HCT116 (cell line): ENCODE measurements at places on chromosomes 7 and 10.

DNA sequence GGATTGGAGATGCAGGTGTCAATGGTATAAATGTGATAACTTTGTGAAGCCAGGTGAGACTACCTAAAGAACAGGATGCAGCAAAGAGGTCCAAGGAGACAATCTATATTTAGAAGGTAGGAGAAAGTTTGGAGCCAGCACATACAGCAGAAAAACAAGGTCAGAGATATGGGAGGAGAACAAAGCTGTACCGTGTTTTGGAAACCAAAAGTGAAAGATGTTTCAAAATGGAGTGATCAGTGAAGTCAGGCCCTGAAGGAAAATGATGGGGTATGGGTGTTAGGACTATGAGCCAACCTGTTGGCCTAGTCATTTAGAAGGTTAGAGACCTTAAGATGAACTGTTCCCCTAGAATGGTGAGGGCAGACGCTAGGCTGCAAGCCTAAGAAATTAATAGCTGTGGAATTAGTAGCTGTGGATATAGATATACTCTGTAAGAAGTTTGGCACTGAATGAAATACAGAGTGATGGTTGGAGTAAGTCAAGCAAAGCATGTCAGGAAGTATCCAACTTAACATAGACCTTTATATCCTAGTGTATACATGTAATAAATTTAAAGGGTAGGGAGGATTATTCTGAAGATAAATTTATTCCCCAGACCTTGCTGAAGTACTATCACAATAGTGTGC, 149.8 kb upstream of the WNT16 start:
- no peak for DNase-seq

DNA sequence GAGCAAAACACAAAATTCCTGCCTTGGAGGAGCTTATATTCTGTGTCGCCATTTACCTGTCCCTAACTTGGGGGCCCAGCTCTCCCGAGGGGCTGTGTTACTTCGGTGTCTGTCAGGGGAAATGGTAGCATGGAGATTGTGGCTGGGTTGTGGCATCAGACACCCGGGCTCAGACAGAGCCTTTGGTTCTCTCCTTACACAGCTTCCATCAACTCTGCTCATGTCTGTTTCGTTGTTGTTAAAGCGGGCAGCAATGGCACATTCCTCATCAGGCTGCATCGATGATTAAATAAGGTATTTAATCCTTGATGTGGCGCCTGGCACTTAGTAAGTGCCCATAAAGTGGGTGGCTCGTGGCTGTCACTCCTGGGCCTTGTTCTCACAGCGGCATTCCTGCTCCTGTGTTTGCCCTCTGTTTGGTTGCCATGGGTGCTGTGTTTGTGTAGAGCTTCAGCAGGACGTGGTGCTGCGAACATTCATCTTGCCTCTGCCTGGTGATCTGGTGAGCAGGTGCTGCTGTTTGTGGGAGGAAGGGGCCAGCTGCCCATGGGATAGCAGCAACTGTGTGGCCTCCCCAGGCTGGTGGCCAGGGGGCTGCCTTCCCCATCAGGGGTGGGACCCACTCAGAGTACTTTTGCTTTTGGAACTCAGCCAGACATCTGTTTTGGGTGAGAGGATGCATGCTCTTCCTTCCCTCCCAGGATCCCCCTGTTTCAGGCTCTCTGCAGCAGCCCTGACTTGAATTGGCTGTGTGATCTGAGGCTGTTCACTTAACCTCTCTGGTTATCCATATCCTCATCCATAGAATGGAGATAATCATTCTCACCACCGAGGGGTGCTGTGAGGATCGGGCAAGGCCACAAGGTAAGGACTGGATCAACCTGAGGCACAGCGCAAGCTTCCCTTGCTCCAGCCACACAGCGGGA, 207.2 kb upstream of the SVIL start:
- DNase-seq, result no peak

- no peak for DNase-seq
Observed at GRCh38 chr7:22316914-22317313, 40.0 kb downstream of the RAPGEF5 start.

DNA sequence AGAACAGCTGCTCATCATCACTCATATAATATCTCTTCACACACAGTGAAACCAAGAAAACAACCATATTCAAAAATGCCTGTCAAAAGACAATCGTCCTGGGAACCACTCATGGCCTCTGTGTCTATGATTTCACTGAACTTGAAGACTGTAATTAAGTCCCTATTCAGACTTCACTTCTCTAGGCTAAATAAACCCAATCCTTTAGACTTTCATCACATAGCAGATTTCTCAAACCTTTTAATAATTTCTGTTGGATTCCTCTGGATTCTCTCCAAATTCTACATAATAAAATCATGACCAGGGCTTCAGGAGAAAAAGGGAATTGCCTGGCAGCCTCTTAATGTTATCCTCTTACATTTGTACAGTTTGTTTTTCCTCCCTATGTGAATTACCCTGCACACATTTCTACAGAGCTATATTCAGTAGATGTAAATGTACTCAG, 201.1 kb downstream of the LRRN3 start:
- no peak for DNase-seq

DNA sequence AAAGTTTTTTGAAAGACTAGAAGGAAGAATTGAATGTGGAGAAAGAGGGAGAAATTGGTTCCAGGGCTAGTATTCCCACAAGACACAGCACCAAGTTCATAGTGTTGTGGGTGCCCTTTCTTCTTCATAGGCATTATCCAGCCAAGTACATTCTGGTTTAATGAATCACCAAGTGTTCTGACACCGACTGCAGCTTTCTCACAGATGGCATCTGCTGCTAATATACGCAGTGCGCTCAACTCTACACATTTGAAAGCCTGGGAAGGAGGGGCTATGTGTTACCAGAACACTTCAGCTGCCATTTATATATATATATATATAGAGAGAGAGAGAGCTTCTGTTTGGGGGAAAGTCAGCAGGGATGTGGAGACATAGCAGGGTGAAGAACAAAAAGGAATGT, 1168.4 kb downstream of the GATA3 start:
- DNase-seq, result no peak

GRCh38 chr10:484925-485661, 204.4 kb downstream of the DIP2C start:
- DNase-seq, result no peak

DNA sequence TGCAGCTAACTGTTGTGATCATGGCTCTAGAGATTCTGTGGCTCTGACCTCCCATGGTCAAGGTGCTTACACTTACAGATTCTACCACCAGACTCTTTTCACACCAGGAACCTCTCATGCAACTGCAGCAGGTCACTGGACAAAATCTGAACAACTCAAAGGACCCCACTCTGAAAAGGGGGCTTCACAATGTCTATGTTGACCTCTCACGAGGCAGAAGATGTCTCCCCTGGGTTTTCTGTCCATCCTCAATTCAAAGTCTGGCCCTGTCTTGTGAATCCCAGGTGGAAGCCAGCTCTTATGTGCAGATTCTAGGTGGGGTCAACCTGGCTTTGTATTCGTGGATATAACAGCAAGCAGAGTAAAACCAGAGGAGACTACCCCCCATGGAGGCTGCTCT, 118.6 kb upstream of the ZNF479 start:
- no peak for DNase-seq

DNA sequence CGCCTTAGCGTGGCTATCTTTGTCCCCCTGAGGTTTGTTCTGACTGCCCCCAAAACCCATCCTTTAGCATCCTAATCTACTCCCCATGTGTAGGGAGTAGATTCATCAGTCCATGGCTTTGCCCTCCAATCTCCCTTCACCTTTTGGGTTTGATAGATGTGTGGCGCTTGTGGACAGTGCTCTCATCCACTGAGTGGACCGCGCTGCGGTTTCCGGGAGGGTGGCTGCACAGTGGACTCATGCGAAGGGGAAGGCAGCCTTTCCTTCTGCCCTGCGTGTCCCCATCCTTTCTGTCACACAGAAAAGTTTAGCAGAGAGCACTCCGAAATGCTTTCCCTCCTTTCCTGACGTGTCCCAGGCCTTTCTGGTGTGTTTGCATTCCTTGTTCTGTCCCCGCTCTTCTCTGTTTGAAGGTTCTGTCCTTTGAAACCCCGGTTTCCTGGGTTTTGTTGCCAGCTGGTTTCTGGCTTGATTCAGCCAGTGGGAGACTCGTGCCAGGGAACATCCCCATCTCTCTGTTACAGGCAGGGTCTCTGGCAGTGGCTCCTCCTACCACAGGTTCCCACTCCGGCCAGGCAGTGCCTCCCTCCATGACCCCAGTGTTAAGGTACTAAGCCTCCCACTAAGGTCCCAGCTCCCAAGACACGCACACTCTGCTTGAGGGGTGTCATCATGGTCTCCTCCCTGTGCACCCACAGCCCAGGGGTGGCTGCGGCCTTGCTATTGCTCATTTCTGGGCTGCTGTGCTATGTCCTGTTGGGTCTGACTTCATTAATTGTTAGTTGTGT, 547.7 kb upstream of the DPP6 start:
- no peak for DNase-seq

DNA sequence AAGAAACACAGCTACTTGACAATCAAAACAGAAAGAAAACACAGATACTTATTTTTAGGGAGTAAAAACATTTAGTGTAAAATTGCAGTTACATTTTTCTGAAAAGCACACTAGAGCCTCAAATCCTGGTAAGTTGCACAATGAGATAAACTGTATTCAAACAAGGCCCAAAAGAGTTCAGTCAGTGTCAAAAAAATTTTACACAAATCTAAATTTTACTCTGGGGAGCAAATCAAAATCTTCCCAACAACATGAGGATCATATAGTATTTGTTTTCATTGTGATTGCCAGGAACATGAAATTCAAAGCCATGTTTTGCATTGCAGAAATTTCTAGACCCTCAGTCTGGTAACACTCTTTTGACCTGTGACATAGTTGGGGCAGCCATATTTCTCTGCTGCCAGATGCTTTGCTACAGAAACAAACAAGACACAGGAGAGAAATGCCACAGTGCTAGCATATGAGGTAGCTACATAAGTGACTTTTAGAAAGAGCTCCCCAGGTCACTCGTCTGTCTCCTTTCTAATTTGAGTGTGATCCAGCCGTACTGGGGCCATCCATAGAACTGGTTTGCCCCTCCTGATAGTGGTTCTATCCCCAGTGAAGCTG, 49.6 kb downstream of the PDE1C start:
- no peak for DNase-seq

- DNase-seq, result no peak
Observed at GRCh38 chr7:99248391-99249095, 24.1 kb upstream of the MYH16 start.

GRCh38 chr10:113300617-113301016, 252.2 kb upstream of the HABP2 start:
- DNase-seq, result no peak

- peak; percentile 35 for DNase-seq
Observed at GRCh38 chr7:31782411-31782991, 95.5 kb downstream of the PPP1R17 start.

GRCh38 chr7:4270941-4271715, 411.0 kb upstream of the FOXK1 start:
- no peak for DNase-seq

- DNase-seq, result no peak
Observed at GRCh38 chr7:6642861-6643640, 5.9 kb downstream of the ZNF316 start.

DNA sequence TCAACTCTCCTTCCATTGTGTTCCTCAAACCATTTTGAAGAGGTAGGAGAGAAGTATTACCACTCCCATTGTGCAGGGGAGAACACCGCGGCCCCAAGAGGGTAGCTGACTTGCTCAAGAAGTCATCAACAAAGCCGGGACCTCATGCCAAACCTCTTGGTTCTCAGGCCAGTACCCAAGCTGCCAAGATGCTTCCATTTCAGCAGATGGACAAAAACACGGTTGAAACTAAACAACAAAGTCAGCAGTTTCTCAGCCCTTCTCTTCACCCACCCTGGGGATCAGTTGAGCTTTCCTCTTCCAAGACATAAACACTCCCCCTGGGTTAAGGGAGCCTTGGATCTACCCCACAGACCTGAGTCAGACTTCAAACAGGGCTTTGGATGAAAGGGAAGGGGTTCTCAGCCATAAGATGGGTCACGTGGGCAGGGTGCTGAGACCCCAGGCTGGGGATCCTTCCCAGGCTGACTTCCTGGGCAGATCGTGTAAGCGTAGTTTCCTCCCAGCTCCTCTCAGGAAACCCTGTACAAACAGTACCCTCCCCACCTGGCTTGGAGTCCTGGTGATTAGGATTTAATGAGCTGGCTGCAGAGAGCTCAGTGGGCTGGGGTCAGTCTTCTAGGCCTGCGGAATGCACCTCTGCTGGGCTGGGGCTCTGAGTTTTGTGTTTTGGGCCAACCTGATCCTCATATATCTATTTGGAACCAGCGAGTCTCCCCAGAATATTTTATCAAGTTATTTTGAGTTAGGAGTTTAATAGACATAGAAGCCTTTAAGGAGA, 27.3 kb downstream of the EMX2 start:
- no peak for DNase-seq

- DNase-seq, result no peak
Observed at GRCh38 chr10:71550628-71551027, 153.9 kb downstream of the CDH23 start.

GRCh38 chr7:47988496-47989386, 9.3 kb upstream of the HUS1 start:
- no peak for DNase-seq

DNA sequence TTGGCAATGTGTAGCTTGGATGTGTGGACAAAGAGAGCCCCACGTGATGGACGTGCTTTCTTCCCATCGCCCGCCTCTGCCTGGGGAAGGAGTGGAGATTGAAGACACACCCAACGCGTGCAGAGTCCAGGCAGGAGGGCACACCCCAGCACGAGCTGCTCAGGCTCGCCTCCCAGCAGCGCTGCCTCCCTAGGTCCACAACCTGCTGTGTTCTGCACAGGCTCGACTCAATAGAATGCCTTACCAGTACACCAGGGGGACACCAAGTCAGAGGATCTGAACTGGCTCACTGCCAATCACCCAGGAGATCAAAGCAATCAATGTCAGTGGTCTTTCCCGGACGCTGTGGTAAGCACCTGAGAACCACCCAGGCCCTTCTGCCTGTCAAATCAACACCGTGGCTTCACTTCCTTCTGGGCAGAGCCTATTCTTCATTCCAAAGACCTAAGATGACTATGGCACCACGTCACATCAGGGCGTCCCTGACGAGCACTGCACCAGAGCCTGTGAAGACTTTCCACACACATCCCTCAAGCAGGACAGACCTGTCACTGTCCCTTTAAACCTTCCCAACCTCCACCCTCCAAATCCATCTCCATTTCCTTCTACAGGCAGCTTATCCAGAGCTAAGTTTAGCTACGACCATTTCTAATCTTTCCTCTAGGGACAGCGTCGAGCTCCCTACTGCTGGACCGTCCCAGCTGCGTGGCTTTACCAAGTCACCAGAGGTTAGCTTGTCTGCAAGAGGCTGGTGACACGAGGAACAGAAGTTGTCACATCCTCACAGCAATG, 72.3 kb downstream of the AMZ1 start:
- DNase-seq, result peak; percentile 43

GRCh38 chr10:12869427-12869826, 132.1 kb downstream of the CCDC3 start:
- DNase-seq, result no peak

- no peak for DNase-seq
Observed at GRCh38 chr7:41478187-41478586, 224.7 kb downstream of the INHBA start.

GRCh38 chr7:56023500-56023899, 27.7 kb downstream of the PSPH start:
- no peak for DNase-seq

DNA sequence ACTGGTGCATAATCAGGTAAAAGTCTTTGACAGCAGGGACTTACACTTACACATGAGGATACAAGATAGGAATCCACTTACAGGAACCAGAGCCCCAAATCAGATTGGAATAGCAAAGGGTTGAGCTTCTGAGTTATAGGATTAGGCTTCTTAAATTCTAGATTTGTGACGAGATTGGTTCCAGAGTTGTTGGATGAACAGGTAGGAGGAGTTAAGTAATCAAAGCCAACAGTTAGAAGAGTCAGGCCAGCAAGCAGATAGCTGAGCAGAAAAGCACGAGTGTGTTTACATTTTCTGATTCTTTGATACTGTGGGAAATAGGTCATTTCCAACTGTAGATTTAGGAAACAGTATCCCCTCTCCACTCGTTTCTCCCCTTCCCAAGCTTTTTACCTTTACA, 167.0 kb downstream of the MDFIC start:
- no peak for DNase-seq
